ENCODE measurements at places on chromosomes 5 and 9.

DNA sequence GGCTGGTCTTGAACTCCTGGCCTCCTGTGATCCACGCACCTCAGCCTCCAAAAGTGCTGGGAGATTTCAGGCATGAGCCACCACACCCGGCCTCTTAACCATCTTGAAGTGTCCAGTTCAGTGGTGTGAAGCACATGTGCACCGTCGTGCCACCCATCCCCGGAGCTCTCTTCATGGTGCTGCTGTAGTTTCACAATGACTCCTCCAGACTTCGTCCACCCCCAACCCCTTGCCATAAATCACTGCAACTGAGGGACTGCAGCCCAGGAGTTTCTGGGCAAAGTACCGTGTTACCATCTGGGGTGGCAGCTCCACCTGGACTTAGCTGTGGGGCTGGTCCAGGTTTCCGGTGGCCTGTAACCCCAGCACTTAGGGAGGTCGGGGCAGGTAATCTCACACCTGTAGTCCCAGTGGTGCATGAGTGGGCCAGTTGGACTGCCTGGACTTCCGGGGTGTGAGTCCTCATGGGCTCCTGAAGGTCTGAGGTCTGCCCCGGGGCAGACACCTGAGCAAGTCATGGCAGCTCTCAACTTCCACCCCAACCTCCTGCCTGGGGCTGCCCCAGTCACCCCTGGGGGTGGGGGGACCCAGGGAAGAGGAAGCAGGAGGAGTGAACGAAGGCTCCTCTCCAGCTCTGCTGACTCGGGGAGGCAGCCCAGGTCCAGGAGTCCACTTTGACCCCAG is 6.6 kb upstream of the N4BP3 start:
- no peak for DNase-seq

DNA sequence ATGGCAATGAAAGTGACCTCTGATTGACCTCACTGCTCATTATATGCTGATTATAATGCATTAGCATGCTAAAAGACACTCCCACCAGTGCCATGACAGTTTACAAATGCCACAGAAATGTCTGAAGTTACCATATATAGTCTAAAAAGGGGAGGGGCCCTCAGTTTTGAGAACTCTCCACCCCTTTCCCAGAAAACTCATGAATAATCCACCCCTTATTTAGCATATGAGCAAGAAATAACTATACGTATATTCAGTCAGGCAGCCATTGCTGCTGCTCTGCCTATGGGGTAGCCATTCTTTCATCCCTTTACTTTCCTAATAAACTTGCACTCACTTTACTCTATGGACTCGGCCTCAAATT is 163.1 kb downstream of the ESM1 start:
- no peak for DNase-seq

- DNase-seq: no peak
Measured at GRCh38 chr5:117191251-117191650, 616.6 kb upstream of the SEMA6A start.

DNA sequence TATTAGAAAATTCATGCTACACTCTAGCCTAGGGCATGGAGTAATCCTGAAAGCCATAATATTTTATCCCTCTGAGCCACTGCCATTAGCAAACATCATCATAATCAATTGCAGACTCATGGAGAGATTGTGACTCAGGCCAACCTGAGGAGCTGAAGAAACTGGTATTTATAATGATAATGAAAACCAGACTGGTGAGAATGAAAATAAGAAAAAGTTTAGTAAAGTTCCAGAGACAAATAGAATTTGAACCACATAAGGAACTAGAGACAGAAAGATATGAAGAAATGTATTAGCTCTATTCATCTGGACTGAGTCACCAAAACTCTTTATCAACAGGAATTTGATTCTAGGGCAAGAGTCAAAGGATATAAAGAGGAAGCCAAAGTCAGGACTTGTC is 158.7 kb downstream of the DRD1 start:
- DNase-seq: peak; percentile 71

DNA sequence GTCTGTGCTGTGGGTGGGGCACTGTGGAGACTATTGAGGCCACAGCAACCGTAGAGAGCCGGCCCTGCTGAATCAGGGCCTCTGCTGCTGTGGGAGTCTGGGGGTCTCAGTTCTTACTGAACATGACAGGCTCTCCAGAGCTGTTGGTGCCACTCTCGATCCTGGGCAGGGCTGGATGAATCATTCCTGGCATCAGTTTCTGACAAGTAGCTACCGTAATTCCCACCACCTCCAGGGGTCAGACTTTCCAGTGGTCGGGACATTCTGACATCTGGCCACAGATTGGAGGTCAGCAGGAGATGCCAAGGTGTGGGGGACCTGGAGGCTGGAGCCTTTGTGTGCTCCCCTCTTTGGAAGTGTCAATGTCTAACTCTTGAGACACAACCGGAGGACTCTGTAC is 188.4 kb downstream of the IRX2 start:
- DNase-seq: no peak

DNA sequence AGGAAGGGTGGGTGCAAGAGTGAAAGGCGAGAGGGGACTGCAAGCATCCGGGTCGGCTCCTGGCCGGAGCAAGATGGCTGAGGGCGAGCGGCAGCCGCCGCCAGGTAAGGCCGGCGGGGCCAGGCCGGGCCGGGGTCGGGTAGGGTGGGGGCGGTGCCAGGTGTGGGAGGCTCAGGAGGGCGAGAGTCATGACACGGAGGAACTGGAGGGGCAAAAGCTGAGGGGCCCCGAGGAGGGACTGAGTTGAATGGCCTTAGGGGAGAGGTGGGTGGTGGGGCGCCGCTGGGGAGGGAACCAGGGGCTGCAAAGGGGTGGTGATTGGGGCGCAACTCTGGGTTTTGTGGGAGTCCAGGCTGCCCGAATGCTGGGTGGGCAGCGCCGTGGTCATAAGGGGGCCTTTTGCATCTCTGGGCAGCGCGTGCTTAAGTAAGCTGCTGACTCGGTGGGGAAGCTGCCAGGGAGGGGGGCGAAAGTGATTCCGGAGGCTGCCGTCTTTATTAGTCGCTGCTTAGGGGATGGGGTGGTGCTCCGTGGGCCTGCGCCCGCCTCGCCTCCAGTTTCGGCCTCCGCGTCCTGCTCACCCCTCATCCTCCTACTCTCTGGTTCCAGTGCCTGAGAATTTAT is 425 bp downstream of the PTPA start:
- peak; percentile 46 for DNase-seq

DNA sequence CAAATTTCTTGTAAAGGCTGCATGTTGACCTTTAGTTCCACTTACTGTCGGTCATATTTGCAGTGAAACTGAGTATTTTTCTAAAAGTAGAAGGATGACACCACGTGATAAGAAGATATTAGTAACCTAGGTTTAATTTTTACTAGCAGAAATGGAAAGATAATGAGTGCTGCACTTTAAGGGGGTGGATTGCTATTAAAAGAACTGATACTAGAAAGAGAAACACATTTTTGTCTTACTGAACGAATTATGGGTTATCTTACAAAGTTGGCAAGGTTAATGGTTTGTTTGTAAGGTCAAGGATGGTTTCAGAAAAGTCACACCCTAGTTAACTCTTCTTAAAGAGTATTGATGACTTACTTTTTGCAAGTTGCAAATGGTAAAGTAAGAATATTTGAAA is 2.4 kb downstream of the MACIR start:
- no peak for DNase-seq

DNA sequence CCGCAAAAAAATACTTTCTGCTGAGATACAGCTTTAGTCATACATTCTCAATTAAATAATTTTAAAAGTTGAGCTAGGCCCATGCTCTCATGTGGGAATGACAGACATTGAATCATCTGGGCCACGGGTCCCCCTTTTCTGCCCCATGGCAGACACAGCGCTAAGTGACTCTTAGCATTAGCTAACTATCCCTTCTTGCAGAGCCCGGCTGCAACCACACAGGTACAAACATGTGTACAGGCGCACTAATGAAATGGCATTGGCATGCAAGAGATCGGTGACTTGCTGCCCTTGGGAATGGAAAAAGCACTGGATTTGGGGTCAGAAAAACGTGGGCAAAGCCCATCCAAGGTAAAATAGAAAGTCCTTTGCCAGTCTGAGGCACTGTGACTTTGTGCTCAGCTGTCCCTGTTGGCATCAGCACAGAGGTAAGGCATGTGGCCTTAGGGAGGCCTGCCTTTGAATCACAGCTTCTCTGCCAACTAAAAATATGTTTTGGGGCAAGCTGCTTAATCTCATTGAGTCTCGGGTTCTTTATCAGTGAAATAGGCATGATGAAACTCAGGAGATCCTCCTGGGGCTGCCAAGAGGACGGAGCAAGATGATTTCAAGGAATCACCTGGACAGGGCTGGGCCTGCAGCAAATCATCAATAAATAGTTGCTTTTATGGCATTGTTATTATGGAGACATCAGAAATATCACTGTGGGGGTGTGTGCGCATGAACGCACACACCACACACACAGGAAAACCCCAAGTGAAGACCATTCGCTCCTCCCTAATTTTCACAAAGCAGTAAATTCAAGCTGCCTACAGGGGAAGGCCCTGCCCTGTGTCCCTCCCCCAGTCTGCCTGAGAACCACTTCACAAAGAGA is 54.2 kb downstream of the WHRN start:
- no peak for DNase-seq

DNA sequence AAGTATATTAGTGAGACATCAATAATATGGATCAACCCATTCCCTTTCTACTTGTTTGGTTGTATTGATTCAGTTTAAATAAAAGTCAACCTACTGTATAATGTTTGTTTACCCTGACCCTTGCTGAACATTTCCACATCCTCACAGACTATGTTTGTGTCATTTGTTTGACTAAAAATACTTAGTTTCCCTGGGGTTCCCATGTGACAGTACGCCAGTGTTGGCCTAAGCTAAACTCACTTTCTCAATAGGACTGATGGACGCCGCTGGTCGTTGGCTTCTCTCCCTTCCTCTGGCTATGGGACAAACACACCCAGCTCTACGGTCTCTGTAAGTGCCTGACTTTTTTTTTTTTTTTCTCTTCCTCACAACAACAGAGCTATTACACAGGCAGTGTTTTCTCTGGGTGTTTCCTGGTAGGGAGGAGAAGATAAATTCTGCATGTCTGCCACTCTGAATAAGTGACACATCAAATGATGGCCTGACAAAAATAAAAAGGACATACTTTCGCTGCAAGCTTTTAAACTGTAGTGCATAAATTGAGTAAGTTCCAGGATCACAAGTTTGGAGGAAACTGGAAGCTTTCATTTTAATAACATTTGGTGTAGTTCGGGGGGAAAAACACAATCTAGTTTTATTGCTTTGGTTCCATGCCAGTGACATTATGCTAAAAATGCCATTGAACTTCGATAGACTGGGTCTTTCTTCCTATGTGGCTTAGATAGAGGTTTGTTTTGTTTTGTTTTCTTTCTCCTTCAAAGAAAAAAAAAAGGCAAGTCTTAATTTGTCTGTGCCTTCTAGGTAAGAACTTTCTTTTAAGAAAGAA is 101.0 kb downstream of the CD180 start:
- no peak for DNase-seq

- no peak for DNase-seq
Measured at GRCh38 chr5:1401536-1402138, 43.6 kb downstream of the SLC6A3 start.

- DNase-seq: no peak
Measured at GRCh38 chr5:138778234-138778633, 25.0 kb downstream of the CTNNA1 start.

- peak; percentile 84 for DNase-seq
Measured at GRCh38 chr5:10555277-10555684, 8.6 kb upstream of the ANKRD33B start.

- no peak for DNase-seq
Measured at GRCh38 chr5:116303340-116303739, 218.5 kb downstream of the COMMD10 start.

DNA sequence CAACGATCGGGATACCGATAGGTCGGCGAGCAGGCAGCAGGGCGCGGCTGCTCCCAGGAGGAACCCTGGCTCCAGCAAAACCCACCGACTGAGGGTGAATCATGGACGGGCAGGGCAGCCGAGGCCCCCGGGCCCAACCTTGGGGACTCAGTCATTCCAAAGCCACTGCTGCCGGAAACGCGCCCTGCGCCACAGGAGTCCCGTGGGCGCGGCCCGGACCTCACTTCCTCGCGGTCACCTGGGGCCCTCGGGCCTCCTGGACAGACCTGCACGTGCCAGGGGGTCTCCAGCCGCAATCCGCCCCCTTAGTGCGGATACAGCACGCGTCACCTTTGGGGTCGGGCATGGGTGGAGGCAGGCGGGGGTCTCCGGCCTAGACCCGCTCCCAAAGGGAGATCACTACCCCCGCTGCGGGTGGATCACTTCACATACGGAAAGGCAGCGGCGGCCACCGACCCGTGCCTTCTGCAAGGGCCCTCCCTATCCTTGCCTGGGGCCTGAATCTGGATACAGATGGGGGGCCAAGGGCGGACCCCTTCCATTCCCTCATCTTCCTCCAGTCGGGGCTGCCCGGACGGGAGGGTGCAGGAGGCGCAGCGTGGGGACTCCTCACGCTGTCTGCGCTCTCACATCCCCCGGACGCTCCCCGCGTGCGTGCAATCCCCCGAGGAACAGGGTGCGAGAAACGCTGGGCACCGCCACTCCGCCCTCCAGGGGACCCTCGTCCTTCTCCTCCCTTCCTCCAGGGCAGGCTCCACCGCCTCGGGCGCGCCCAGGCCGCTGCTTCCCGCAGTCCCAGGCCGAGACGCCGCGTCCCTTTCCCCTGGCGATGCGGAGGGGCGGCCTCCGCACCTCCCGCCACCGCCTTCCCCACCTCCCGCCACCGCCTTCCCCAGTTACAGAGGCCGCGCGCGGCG is 586 bp downstream of the TXN start:
- DNase-seq: peak; percentile 53

GRCh38 chr5:143156572-143156971 is 246.9 kb downstream of the NR3C1 start:
- no peak for DNase-seq

- DNase-seq: peak; percentile 27
Measured at GRCh38 chr5:73596705-73597328, 29.2 kb upstream of the ARHGEF28 start.

- DNase-seq: no peak
Measured at GRCh38 chr9:137809040-137809576, 68.5 kb upstream of the CACNA1B start.

DNA sequence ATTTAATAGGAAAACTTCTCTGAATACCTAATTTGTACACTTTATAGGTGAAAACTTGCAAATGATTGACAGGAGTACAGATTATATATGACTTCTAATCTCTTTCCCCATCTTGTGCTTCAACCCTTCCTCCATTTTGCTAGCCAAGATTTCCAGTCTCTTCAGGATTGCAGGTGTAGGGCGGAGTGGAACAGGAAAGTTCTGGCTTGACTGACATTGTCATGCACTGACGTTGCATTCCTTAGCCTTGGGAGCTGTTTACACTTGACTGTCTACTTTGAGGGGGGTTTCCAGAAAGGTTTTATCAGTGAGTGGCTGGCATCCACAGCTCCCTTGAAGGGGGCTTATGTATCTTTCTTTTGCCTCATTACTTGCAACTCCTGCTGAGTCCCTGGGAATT is 34.1 kb upstream of the GRIA1 start:
- no peak for DNase-seq

- DNase-seq: no peak
Measured at GRCh38 chr5:111422245-111422644, 90.1 kb downstream of the STARD4 start.

- DNase-seq: peak; percentile 94
Measured at GRCh38 chr5:9059920-9060691, 485.8 kb downstream of the SEMA5A start.

- DNase-seq: peak; percentile 84
Measured at GRCh38 chr5:151063142-151063989, 17.5 kb downstream of the TNIP1 start.
